ENCODE measurements at places on chromosomes 11 and 22.

- DNase-seq, result no peak
Measured at GRCh38 chr11:107042748-107043147, 24.5 kb upstream of the GUCY1A2 start.

GRCh38 chr22:36212901-36213300 lies 11.3 kb upstream of the APOL4 start:
- DNase-seq, result no peak

- no peak for DNase-seq
Measured at GRCh38 chr11:10892250-10892649, 34.4 kb upstream of the ZBED5 start.

DNA sequence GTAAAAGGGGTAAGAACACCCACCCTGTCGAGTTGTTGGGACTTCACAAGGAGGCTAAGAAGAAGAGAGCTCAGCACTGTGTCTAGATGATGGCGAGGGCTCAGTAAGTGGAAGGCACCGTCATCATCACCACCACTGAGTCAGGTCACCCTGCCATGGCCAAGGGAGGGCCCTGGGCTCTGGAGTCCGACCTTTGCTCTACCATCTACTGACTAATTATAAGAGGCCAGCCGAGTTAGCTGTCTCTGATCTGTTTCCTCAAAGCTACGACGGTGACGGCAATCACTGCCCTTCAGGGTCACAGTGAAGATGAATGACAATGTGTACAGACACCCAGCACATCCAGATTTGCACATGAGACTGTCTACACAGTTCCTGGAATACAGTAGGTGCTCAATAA lies 29.3 kb downstream of the KIAA0930 start:
- DNase-seq, result no peak
